ENCODE measurements at places on chromosomes 7 and 10.

- DNase-seq, result no peak
These were observed 678.7 kb downstream of the SDK1 start for GRCh38 chr7:3979611-3980299.

- DNase-seq, result no peak
These were observed 32.0 kb downstream of the TSPAN14 start for GRCh38 chr10:80485946-80486764.

GRCh38 chr10:119222966-119223386, 15.6 kb downstream of the GRK5 start:
- DNase-seq, result no peak

GRCh38 chr7:29793507-29793906, 12.8 kb upstream of the WIPF3 start:
- no peak for DNase-seq

GRCh38 chr7:139776486-139777132, 1.2 kb downstream of the HIPK2 start:
- DNase-seq, result peak; percentile 74

GRCh38 chr10:120979435-120980278, 128.5 kb downstream of the WDR11 start:
- DNase-seq, result peak; percentile 24

DNA sequence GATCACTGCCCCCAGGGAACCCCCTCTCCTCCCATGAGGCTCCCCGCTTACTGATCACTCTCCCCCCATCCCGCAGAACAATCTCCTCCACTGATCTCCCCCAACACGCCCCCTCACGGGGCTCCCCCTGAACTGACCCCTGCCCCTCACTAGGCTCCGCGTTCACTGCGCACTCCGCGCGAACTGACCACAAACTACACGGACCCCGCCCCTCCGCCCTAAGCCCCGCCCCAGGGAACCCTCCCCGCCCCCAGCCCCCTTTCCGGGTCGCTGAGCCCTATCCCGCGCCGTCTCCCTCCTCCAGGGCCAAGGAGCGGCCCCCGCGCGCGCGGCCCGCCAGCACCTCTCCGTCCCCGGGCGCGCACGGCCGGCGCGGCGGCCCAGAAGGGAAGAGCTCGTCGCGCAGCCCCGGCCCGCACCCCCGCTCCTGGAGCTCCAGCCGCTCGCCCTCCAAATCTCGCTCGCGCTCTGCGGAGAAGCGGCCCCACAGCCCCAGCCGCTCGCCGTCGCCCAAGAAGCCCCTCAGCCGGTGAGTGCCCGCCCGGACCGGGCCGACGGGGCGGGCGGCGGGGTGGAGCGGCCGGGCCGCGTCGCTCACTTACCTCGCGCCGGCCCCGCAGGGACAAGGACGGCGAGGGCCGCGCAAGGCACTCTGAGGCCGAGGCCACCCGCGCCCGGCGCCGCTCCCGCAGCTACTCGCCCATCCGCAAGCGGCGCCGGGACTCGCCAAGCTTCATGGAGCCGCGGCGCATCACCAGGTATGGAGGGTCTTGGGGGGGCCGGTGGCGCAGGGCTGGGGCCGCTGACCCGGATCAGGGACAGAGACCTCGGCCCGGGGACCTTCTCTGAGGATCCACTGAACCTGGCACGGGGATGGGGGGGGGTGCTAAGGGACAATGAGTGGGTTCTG, 19.9 kb upstream of the HSPB1 start:
- DNase-seq, result no peak
